ENCODE measurements at places on chromosomes 11 and 22. TPM values are rescaled to one million over a fixed set of nuclear protein-coding genes. Genes with fewer than 3 reads are reported as not detected.

DNA sequence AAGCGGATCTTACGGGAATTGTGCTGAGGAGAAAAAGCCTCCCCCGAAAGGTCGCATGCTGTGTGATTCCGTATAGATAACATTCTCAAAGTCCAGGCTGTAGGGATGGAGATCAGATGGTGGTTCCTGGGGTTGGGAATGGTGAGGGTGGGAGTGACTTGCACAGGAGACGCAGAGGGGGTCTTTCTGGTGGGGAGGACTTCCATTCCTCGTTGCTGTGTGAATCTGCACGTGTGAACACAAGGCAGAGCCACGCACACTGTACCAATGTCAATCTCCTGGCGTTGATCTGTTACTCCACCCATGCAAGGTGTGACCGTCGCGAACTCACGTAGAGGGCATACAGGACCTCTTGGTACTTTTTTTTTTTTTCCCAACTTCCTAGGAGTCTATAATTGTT is 59.0 kb upstream of the KCNQ1OT1 start:
- DNase-seq, result no peak

GRCh38 chr11:131689049-131689925 is 318.9 kb downstream of the NTM start:
- no peak for DNase-seq

DNA sequence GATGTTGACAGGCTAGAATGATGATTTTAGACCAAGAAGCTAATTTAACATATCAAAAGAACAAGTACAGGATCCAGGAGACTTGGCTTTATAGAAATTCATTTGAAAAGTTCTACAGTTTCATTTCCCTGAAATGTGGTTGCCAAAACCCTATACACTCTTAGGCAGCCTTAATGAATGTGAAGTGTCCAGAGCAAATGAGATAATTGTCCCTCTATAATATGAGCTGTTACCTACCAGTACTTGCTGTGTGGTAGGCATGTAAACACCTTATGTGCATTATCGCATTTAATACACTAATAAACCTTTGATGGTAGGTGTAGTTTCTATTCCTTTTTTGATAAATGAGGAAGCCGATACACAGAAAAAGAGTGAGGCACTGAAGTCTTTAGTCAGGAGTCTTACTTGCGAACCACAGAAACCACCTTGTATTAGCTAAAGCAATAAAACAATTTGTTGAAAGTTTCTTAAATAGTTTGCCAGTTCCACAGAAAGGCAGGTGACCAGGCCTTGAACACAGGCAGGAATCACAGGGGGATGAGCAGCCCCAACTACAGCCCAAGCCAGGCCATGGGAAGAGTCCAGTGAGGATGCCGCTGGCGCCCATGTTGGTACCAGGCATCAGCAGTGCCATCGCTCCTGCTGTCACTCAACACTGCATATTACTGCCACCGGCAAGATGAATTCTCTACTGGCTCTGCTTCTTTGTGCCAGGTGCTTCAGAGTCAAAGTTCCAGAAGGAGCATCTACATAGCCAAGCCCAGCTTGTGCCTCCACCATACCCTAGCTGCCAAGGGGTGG is 81.7 kb downstream of the SWAP70 start:
- no peak for DNase-seq

APOL4 gene
- 0.17 TPM for total RNA-seq

RASD2 gene
- total RNA-seq, result 0.23 TPM

All from LHCN-M2 (cell line).